Fibroblast of skin of left biceps (primary cell): ENCODE measurements at places on chromosomes 1 and 21.

DNA sequence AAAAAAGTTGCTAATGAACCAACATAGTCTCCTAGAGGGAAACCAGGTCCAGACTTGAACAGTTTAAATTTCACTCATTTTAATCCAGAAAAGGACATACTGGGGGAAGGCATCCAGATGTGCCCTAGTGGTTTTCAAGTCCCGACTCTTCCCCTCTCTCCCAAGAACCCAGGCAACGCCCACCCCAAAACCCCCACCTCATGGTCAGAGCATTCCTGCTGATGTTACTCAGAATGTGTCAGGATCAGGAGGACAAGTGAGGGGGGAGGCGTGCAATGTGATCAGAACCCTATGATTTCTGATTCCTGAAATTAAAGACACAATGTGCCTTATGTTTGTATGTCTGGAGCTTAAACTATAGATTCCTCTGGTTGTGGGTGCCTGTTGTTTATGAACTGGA lies 1.6 kb upstream of the CTSK start:
- peak; percentile 57 for DNase-seq

DNA sequence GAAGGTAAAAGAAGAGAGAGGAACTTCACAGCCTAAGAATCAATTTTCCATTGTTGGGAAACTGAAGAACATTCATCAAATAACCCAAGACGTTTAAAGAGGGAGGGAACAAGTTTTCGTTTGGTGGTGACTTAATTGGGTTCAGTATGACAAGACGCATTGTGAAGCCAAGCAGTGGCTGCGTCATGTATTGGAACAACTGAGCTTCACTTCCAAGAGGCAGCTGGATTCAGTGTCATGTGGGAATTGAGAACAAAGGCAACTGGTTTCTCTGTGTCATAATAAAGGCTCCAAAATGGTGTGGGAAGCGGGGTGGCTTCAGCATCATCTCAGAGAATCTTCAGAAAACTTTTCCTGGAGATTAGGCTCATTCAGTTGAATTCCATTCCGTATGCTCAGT lies 29.8 kb upstream of the RC3H1 start:
- DNase-seq, result no peak

DNA sequence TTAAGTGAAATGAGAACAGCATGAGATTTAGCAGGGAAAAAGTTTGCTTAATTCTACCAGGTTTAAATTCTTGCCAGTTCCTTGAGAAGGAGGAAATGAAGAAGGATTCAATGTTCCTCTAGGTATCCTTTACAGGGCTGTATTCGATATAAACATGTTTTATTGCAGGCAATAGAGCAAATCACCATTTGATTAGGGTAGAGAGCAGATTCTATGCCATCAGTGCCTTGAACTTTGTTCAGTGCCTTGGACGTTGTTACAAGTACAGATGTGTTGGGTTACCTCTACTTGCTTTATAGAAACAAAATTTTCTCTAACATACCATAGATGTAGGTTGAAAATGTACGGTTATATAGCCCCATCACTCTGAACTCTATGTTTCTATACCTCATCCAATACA lies 18.2 kb upstream of the CLDN8 start:
- no peak for DNase-seq

GRCh38 chr1:23661887-23662286 lies 29.7 kb upstream of the RPL11 start:
- DNase-seq, result no peak

DNA sequence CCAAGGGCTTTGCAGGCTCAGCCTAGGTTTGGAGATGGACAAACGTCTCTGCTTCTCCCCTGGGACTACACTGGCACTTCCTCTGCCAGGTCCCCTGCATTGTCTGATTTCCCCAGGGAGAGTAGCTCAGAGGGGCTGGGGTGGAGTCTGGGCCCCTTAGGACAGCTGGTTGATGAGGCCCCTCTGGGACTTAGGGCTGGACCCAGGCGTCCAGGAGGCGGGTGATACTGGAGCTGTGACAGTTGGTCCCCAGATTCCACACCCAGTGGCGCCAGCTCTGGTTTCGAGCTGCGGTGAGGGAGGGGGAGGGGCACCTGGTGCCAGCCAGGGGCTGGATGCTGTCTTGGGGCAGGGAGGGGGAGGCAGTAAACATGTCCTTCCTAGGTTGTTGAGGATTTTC lies 7.4 kb upstream of the MEX3A start:
- no peak for DNase-seq

DNA sequence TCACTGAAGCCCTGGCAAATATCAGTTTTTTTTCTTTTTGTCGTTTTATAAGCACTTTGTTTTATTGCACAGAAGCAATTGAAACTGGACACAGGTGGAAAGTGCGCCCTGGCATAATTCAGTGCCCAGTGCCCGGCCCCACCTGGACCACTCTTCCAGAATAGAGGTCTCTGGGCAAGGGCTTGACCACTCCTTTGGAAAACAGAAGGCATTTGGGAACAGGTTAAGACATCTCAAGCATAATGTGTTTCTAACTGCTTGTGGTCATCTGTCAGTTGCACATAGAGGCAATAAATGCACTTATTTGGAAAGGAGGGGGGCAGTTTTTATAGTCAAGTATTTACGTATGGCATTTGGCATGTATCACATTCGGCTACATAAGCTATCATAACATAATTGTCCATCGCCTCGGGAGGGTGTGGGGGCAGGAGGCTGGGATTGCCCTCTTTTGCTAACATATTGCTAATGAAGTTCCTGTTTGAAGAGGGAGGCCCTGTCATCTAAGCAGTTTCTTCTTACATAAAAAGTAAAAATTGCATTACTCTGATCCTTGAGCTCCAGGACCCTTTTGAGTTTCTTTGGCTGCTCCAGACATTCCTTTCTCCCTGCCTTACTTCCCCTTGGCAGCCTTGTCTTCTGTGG lies 14.7 kb upstream of the CD2 start:
- no peak for DNase-seq

- DNase-seq, result no peak
These were observed 16.1 kb downstream of the AKR1A1 start for GRCh38 chr1:45566722-45567121.

DNA sequence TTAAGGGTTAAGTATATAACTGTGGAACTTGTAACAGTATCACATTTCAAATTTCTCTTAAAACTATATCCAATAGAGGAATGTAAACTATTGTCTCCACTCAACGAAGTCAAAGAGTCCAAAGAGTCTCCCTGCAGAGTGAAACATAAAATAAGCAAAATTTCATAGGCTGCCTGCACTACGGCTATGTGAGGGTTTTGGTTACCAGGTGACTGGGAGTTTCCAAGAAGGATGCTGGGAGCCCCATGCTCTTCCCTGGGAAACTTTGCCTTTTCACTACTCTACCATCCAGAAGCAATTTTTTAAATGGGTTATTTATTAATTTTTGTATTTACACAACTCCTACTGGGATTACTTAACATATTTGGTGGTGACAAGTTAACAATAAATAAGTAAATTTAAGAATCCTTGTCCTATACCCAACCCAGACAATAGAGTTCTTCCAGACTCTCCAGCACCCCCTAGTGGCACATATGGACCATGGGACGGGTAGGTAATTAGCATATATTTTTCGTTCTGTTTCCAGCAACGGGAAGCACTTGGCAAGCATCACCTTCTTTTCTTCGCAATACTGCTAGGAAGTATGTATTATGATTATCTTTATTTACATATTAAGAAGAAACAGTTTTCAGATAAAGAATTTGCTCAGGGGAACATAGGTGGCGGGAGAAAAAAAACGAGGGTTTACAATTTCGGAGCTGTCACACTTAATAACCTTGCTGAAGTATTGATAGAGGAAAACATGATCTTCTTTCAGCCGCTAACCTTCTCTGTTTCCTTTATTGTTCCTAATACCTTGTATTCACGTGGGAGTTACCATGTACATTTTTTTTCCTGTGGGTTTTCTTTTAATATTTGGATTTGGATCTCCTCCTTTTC lies 3.5 kb downstream of the FMO2 start:
- no peak for DNase-seq

DNA sequence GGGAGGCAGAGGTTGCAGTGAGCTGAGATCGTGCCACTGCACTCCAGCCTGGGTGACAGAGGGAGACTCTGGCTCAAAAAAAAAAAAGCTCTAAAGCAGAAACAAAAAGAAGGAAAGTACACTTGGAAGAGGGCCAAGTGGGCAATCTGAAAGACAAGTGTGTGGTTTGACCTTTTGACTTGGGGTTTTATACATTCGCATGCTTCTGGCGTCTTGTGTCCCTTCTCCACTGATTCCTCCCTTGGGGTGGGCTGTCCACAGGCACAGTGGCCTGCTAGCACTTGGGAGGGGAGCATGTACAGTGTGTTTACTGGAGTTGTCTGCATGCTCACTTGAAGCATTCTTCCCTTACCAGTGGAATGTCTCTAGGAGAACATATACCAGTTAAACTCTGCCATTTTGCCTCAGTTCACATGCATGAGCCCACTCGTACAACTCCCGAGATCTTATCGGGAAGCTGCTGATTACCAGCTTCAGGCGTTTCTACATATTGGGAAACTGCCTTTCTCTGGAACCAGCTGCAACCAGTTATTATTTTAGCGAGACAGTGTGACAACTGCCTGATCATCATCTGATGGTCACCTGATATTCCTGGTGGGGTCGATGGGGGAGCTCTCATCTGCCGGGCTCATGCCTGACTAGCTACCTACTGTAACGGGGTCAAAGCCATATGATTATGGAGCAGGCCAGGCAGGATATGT lies 113.5 kb upstream of the ZNF678 start:
- no peak for DNase-seq

- DNase-seq, result no peak
These were observed 45.0 kb downstream of the MIS18A start for GRCh38 chr21:32233722-32234301.

GRCh38 chr1:223834660-223835263 lies 11.0 kb downstream of the TP53BP2 start:
- DNase-seq, result no peak

GRCh38 chr1:185788386-185788785 lies 54.2 kb downstream of the HMCN1 start:
- DNase-seq, result no peak

DNA sequence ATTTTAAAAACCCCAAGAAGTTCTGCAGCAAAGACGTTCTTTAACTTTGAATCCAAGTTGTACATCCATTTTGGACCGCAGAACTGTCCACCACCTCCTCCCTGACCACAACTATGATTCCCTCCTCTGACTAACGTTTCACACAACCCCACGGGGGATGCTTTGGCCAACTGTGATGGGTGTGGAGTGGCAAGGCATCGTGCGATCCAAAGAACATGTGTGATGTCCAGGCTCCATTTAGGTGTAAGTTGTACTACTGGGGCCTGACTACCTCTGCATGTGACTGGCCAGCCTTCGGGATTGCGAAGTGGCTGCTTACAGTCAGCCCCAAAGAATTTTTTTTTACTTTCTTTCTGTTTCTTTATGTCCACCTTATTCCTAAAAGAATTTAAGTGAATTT lies 6.7 kb downstream of the KCNJ15 start:
- DNase-seq, result peak; percentile 65

- no peak for DNase-seq
These were observed 157.0 kb upstream of the GREM2 start for GRCh38 chr1:240768979-240769378.

GRCh38 chr1:95582746-95583145 lies 348.7 kb downstream of the RWDD3 start:
- DNase-seq, result no peak

GRCh38 chr1:66298464-66298863 lies 235.5 kb upstream of the SGIP1 start:
- no peak for DNase-seq

DNA sequence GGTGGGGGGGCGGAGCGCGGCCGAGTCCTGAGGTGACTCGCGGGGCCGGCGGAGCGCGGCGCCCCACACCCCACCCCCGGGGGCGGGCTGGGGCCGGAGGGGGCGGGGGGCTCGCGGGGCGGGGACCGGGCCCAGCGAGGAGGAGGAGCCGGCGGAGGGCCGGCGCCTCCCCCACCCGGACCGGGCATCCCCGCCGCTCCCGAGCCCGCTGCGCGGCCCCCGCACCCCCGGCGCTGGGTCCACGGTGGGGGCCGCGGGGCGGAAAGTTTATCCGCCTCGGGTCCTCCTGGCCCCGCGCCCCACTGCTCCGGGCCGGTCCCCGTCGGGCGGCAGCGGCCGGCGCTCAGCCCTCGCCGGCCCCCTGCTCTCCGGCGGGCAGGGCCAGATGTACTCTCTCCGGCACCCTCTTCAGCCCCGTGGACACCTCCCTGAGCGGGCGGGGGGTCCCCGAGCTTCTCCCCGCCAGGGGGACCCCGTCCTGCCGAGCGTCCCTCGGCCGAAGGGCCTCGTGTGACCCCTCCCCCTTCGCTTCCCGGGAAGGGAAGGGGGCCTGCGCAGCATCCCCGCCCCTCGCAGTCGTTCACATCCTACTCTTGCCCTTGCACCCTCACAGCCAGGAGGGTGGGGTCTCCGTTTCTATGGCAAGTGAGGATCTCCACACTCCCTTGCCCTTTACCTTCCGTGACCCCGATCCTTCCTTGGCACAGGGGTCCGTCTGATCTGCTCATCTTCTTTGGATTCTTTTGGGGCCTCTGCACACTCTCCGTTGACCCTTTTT lies 663 bp downstream of the CAMTA1 start:
- DNase-seq, result no peak

DNA sequence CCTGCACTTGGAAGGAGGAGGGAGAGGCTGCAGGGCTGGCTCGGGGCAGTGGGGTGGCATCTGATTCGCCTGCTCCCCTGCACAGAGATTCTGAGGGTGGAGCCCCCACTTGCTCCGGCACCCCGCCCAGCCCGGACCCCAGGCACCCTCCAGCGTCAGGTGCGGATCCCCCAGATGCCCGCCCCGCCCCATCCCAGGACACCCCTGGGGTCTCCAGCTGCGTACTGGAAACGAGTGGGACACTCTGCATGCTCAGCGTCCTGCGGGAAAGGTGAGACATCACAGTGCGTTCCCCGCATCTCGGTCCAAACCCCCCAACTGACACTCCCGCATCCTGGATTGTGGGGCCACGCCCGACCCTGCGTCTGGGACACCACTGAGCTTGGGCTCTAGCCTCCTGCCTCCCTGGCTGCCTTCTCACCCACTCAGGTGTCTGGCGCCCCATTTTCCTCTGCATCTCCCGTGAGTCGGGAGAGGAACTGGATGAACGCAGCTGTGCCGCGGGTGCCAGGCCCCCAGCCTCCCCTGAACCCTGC lies 7.9 kb downstream of the ADAMTSL4 start:
- no peak for DNase-seq
